CD14-positive monocyte (primary cell): ENCODE measurements at places on chromosomes 3 and 15. TPM values are rescaled to one million over a fixed set of nuclear protein-coding genes. Genes with fewer than 3 reads are reported as not detected.
A peak's percentile ranks its signal among the peaks of the same experiment; 100 is the strongest.

The RASGRF1 gene
- not detected for polyA plus RNA-seq

DNA sequence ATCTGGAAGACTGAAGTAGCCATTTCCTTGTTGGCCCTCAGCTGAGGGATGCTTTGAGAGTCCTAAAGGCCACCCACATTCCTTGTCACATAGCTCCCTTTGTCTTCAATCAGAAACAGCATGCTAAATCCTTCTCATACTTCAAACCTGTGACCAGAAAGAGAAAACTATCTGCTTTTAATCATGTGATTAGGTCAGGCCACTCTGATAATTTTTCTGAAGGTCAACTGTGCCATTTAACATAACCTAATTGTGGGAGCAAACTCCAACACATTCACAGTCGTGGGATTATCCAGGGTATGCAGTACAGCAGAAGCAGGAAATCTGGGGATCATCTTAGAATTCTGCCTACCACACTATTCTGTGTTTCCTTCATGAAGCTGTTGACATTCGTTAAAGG lies 223.9 kb upstream of the NR2E3 start:
- DNase-seq: no peak

- peak; percentile 66 for DNase-seq
These were observed 11.1 kb upstream of the PSTPIP1 start for GRCh38 chr15:76983590-76984375.

The PRTG gene
- polyA plus RNA-seq: not detected

The RPP14 gene
- polyA plus RNA-seq: 8.8 TPM

The IQCF5 gene
- polyA plus RNA-seq: not detected

DNA sequence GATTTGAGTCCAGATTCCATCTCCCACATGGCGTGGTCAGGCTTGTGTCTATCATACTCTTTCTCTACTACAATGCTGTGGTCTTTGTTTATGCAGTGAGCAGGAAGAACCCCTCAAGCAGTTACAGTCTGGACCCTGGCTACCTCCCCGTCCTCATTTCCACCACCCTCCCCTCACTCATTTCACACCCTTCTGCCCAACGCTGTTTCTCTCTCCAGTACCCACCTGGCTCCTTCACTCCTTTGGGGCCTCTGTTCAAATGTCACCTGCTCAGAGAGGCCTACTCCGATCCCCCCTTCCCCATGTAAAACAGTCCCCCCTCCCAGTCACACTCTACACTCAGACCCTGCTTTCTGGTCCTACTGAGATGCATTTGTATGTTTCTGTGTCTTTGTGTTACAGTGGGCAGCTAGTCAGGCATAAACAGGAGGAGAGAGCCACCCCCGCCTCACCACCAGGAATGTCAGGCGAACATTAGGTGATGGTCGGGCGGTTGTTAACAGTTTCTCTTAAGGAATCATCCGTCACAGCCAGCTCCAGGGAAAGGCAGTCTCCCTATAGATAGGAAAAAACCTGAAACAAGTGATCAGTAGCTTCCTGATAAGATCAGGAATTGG lies 53.7 kb upstream of the CA12 start:
- no peak for DNase-seq

DNA sequence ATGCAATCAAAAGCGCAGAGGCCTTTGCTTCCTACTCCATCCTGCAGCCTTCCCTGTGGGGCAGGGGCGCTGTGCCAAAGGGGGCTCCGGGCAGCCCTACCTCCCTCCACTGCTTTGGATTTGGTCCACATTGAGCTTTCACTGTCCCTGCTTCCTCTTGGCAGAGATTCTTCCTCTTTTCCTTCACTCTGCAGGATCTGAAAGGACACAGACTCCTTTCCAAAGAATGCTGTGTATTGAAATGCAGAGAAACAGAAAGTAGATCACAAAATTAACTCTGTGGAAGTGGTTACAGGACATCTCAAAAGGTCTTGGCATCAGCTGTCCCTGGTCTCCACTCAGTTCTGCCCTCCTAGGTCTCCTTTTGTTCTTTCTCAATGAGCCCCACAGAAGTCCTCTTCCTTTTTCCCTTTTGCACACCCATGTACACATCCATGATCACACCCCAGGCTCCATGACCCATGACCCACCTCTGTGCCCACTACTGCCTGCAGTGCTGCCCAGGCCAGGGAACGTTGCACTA lies 64.1 kb downstream of the CCR1 start:
- peak; percentile 51 for DNase-seq

The MED12L gene
- polyA plus RNA-seq: not detected

The ACP3 gene
- polyA plus RNA-seq: 25.4 and 44.0 TPM in 2 replicates

The OR5H15 gene
- not detected for polyA plus RNA-seq

The TGM5 gene
- polyA plus RNA-seq: not detected

The DLEC1 gene
- 0.11 TPM for polyA plus RNA-seq

GRCh38 chr15:62104846-62105245 lies 38.1 kb downstream of the C2CD4A start:
- DNase-seq: no peak

GRCh38 chr15:28100516-28101195 lies 1.5 kb upstream of the OCA2 start:
- no peak for DNase-seq

GRCh38 chr3:122298239-122298638 lies 26.8 kb upstream of the CSTA start:
- DNase-seq: no peak

DNA sequence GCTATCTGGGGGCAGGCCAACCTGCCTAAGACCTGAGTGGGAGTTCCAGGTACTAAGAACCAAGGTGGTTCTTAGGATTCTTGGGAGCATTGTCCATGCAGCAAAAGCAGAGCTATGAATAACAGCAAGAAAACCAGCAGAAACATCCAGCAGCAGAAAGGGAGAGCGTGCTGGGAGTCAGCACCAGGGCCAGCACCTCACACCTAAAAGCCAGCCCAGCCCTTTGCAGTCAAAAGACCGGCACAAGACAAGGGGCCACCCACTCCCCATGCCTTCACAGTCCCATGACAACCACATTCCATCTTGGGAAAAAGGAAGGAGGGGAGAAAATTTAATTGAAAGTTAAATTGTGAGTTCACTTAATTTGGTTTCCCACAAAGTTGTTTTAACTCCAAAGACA lies 364.9 kb downstream of the AGBL1 start:
- no peak for DNase-seq

- no peak for DNase-seq
These were observed 3.0 kb downstream of the ITIH4 start for GRCh38 chr3:52827441-52827840.

- DNase-seq: no peak
These were observed 78.7 kb upstream of the SNRK start for GRCh38 chr3:43207628-43208085.

The ECT2 gene
- polyA plus RNA-seq: 2.6 TPM

GRCh38 chr15:60580650-60581376 lies 101.9 kb upstream of the ICE2 start:
- no peak for DNase-seq

The TMCO5A gene
- not detected for polyA plus RNA-seq
